Lower leg skin (tissue), 4 donors: ENCODE measurements at places on chromosomes 1 and 21. TPM values are rescaled to one million over a fixed set of nuclear protein-coding genes. Genes with fewer than 3 reads are reported as not detected.

The FAM72B gene
- total RNA-seq, result 0.88 TPM

The DCDC2B gene
- not detected for total RNA-seq

The OR6K2 gene
- not detected for total RNA-seq

The SLC2A5 gene
- 3.4 TPM for total RNA-seq

The C1QC gene
- total RNA-seq, result 23.8 TPM

The CRYBG2 gene
- total RNA-seq, result 60.9 TPM
